ENCODE measurements at places on chromosomes 2 and 18.

DNA sequence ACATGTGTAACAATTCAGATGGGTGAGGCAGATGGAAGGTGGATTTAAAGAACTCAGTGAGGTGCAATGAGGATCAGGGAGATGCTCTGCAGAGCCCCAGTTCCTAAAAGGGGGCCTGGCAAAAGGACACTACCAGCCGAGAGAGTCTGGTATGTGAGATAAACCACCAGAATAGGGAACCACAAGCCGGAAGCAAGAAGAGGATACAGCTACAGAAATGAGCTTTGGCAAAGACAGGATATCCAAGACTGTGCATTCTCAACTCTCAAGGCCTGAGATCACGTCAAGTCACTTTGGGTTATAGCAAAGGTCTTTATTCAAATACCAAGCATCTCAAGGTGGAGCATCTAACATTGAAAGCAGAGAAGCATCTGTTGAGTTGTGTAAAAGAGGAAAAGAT, 293.5 kb downstream of the ARHGAP15 start:
- DNase-seq: no peak

GRCh38 chr2:205780645-205781044, 98.3 kb downstream of the NRP2 start:
- DNase-seq: no peak

- DNase-seq: no peak
These were observed 128.7 kb upstream of the CCDC68 start for GRCh38 chr18:55088000-55088401.

DNA sequence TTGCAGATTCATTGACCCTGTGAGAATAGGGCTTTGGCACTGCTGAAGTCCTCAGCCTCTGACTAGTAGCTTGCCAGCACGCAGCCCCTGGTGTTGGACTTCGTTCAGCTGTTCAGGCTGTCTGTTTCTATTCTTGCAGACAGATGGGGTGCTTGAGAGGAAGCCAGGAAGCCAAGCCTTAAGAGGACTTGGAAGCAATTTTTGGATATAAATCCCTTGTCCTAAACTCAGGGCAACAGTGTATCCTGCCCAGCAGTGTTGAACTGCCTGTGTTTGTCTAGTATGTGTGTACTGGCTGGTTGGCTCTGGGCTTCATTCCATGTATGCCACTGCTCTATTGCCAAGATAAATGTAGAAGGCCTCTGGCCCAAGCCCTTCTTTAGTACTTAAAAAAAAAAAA, 108.6 kb downstream of the COMMD1 start:
- no peak for DNase-seq

GRCh38 chr18:4551001-4551360, 95.9 kb upstream of the DLGAP1 start:
- no peak for DNase-seq

DNA sequence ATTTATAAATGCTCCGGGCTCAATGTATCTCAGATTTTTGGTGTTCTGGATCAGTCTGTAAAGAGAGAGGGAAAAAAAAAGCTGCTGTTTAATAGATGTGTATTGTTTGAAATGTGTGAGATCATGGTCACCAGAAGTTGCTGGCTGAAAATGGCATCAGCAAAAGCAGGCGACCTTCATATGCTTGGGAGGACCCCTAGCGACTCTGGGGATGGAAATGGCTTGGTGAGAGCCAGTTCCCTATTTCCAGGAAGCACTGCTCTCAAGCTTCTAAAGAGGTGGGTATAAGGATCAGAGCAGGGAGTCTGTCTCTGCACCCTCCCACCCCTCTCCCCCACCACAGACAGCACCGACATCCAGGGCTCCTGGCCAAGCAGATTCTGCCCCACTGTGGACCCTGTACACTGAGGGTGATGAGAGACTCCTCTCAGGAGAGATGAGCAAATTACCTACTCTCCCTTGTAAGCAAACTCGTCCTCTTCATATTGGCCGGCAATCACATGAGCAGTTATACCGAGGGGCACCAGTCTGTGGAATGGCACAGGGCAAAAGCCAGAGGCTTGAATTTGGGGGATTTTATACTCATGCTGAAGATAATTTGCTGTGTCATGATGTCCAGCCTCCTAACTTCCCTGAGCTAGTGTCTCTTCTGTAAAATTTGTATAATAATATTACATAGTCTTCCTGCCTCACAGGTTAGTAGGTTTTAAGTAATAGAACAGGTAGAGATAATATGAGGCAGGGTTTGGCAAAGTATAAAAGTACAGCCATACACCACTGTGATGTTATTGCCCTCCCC, 29.6 kb downstream of the LHCGR start:
- no peak for DNase-seq

GRCh38 chr2:42261518-42262195, 92.5 kb downstream of the EML4 start:
- DNase-seq: no peak

- no peak for DNase-seq
These were observed 35.1 kb downstream of the GALM start for GRCh38 chr2:38700881-38701458.

DNA sequence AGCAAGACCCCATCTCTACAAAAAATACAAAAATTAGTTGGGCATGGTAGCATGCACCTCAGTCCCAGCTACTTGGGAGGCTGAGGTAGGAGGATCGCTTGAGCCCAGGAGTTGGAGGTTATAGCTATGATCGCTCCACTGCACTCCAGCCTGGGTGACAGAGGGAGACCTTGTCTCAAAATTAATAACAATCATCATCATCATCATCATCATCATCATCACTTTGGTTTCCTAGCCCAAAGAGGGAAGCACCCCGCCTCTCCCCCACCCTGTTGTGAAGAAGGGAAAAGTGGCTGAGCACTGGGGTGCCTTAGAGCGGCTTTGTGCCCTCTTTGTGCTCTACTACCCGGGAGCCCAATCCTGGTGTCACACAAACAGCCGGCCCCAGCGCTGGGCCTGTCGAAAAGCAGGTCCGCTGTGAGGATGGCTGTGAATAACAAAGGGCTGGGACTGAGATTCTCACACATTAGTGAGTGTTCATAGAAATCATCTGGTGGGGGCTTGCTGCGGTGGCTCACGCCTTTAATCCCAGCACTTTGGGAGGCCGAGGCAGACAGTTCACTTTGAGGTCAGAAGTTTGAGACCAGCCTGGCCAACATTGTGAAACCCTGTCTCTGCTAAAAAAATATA, 42.6 kb upstream of the ASXL2 start:
- DNase-seq: no peak

DNA sequence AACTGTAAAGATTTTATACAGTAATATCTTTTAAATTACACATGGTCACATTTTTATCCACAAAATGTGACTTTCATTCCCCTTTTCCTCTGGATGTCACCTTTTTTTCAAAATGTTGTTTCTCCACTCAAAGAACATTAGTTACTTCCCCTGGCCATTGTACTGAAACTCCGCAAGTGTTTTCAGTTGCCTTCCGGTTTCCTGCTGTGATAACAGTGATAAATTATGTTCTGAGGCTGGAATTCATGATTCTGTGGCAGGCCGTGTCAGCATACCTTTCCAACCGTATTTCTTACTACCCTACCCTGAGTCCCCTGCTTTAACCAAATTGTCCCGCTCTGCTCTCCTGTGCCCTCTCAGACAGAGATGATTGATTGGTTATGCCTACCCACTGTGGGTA, 53.5 kb downstream of the MGAT5 start:
- no peak for DNase-seq

- DNase-seq: no peak
These were observed 7.6 kb upstream of the BOK start for GRCh38 chr2:241550616-241551580.

DNA sequence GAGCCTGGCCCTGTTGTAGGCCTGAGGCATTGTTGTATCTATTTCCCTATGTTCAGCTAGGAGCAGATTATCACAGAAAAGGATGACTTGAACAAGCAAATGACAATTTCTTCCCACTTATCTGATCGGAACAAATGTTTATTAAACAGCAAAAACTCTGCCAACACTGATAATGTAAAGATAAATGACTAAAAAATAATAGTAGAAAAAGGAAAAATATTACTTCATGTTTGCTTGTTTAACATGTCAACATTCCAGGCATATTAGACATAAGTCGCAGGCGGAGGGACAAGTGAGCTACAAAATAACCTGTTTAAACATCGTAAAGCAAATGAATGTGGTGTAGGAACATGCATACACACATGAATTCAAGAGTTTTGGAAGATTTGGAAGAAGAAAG, 257.9 kb downstream of the TMX3 start:
- no peak for DNase-seq

- no peak for DNase-seq
These were observed 75.6 kb upstream of the RFX8 start for GRCh38 chr2:101550555-101550954.

DNA sequence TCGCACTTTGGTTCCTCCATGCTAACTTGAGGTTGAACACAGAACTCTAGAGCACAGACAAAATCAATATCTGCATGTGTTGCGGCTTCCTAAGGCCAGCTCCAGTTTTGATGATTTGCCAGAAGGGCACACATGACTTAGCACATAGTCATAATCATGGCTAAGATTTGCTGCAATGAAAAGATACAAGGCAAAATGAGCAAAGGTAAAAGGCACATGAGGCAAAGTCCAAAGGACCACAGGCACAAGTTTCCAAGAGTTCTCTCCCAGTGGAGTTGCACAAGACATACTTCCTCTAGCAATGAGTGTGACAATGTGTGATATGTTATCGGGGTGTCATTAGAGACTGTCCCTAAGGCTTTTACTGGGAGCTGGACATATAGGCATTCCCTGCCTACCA, 24.2 kb upstream of the CXXC1 start:
- DNase-seq: no peak

- DNase-seq: no peak
These were observed 83.2 kb upstream of the RND3 start for GRCh38 chr2:150570712-150571111.
